ENCODE measurements at places on chromosomes 6 and 20.

DNA sequence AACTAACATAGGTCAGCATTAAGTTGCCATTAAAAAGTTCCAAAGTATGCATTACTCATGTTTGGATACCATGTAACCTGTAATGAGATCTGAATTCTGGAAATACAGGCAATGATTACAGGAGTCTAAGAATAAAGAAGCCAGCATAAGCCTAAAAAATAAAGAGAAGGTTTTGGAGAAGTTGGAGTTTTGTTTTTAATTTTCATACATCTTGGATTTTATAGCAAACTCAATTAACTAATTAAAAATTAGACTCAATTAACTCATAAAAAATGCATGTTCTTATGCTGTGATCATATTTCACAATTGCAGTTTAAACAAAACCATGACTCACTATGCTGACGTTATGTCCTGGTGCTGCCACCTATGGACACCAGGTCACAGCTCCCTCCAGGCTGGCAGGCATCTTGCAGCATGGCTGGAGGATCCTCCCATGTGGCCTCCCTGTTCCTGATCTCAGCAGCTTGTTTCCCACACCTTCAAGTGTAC is 648.8 kb upstream of the AGPAT4 start:
- no peak for DNase-seq

GRCh38 chr6:41578217-41579087 is 32.3 kb downstream of the FOXP4 start:
- DNase-seq, result no peak

DNA sequence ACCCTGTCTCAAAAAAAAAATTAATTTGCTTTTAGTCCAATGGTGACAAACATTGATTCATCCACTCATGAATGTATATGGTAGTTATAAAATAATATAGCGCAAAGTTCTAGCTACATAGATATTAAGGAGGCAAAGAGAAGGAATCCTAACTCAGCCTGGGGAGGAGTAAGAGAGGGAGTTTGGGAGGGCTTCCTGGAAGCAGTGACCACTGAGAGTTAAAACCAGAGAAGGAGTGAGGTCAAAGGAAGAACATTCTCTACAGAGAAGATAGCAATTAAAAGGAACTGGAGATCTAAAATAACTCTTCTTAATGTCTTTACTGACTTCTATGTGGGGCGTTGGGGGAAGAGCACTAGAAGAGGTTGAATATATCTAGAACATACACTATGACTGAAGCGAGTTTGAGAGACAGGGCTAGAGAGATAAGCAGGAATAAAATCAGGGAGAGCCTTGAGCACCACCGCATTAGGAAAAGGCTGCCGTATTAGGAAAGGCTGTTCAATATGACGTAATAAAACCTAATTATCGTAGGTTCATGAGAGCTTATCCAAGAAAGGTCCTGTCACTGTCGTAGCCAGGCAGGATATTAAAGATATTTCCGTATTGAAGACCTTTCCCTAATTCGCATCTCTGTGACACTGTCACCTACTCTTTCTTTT is 81.8 kb upstream of the CNKSR3 start:
- no peak for DNase-seq

DNA sequence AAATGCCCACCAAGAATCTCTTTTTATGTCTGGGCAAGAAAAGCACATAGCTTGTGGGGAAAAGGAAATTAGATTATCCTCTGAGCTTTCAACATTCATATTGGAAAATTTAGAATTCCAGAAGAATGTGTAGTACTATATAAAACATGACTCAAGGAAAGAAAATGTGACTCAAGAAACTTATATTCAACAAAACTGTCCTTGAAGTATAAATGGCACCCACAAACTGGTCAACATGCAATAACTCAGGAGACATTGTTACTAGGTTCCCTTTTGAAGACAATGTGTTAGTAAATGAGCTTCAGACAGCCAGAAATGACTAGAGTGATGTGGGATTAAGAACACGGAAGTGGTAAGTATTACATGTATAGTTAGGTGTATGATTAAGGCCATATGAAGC is 26.1 kb upstream of the TINAG start:
- no peak for DNase-seq

- DNase-seq, result no peak
Observed at GRCh38 chr6:84770521-84770920, 6.1 kb upstream of the TBX18 start.

- no peak for DNase-seq
Observed at GRCh38 chr6:131172222-131172621, 37.0 kb downstream of the AKAP7 start.

DNA sequence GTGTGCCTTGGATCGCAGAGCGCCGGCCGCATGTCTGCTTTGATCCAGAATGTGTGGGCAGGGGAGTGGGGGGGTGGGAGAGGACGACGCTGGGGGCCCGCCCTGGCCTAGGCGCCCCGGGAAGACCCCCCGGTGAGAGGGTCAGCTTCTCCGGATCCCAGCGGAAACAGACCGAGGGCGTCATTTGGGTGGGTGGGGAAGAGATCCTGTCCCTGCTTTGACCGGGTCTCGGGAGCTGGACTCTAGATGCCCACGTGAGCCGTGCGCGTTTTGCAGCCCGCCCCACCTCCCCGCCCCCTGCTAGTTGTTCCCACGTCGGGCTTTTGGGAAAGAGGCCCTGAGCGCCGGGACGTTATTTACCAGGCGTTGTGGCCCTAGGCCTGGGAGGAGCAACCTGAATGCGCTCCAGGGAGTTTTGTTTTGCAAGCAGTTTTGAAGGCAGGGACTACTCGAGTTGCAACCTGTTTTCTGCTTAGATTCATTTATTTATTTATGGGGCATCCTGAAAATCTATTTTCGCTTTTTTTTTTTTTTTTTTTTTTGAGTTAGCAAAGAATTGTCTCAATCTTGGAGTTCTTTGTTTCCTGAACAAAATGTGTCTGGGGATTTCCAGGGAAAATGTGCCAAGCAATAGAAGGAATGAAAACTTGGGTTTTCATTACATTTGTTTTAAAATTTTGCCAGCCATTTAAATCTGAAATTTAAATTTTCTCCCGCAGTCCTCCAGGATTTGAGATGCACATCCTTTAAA is 1.6 kb downstream of the DSP start:
- no peak for DNase-seq

DNA sequence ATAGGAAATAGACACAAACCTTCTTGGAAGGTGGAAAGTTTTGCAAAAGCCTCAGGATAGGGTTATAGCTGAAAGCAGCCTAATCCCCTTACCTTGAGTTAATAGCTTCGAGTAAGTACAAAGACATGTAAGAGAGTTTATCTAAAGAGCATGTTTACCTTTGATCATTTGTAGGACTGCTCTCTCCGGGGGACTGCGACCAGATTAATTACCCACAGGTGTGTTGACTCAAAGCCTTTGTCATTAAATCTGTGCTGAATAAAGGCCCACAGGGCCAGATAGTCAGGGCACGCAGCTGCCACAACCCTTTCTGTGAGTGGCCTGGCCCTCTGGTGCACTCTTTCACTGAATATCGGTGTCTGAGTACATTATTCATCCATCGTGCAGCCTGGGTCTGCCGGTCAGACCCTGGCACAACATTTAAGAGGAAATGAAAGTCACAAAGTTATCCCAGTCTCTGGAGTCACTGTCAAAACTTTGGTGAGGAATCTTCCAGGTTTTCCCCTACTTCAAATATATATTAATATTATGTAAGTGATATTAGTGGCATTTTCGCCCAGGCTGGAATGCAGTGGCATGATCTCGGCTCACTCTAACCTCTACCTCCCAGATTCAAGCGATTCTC is 5.4 kb upstream of the MICA start:
- no peak for DNase-seq

- no peak for DNase-seq
Observed at GRCh38 chr6:84263557-84263956, 36.1 kb upstream of the CEP162 start.

DNA sequence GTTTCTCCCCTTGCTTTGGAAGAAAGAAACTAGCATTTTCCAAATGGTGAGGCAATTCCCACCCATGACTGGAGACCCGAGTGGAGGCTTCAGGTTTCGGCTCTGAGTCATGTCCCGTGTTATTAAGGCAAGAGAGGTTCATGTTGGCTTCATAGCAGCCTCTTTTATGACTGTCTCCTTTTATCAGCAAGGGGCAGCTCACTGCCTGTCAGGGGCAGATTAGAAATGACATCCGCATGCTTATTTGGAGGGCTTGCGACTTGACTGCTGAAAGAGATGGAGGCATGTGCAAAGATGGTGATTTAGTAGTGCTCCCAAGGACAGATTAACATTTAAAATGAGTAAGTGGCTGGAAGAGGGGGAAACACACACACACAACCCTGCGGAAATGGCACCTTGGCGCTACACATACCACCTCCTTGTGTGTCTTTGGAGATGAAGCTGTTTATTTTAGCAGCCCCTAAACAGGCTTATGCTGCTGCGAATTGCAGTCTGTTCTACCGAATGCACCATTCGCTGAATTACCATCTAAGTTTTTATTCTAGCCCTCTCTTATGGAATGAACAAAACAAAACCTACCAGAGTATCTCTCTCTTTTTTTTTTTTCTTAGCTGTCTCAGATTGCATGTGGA is 52.1 kb upstream of the VSTM2L start:
- DNase-seq, result no peak

GRCh38 chr20:3167738-3168078 is 5.6 kb downstream of the LZTS3 start:
- DNase-seq, result no peak

DNA sequence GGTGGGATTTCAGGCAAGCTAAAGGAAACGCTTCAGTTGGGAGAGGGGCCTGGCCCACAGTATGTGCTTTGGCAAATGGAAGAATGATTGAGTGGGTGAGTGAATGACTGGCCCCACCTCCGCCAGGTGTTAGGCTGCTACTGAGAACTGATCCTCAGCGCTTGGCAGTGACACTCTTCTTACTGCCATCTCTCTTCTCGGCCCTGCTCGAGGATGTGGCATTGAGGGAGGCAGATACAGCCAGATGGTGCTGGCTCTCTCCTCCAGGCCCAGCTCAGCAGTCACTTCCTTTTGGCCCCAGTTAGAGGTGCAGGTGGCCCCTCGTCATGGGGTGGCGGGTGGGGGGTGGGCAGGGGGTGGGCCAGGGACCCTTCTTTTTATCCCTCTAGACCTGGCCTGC is 38.9 kb upstream of the KCNK5 start:
- no peak for DNase-seq

Data from DND-41 (cell line).